Naive thymus-derived CD8-positive, alpha-beta T cell (primary cell): ENCODE measurements at places on chromosomes 3 and 15.

DNA sequence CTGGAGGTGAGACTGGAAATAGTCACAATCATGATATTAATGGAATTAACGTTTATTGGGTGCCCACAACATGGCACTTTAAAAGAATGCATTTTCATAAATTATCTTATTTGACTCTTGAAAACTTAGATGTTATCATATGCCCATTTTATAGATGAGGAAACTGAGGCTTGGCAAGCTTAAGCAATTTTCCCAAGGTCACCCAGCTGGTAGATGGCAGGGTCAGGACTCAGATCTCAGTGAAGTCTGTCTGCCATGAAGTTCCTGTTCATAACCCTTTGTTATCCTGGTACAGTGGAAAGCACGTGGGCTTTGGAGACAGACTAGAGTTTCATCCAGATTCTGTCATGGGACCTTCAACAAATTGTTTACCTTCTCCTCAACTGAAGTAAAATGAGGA lies 174.6 kb upstream of the NR2E3 start:
- no peak for DNase-seq

DNA sequence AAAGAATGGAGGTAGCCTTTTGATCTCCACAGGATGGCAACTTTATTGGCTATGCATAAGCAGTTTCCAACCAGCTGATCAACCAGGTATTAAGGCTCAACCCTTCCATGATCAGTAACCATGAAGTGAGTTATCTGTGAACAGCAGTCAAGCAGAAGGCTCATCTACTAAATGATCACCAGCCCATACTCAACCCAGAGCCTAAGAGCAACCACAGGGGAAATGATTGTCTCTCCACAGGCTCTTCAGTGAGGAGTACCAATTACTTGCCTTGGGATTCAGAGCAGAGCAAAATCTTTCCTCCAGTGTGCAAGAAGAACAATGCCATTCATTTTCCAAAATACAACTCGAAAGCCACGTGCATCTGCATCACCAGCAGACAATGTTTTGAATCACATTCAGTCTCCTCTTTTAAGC lies 754.8 kb downstream of the ROBO1 start:
- DNase-seq = no peak

DNA sequence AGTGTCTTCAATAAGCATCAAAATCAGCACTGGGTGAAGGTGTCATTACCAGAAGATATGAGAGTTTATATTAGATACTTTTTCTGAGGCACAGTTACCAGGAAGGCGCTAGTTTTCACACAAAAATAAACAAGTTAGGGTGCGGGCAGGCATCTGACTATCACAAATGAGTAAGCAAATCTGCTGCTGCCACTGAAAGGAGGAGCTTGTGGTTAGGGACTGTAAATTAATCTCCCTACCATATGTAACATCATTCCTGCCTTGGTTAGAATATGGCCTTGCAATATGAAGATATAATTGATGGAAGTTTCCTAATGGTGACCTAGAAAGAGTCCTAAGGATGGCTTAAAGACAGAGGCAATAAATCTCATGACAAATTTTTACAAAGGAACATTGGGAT lies 19.5 kb upstream of the EID1 start:
- no peak for DNase-seq

DNA sequence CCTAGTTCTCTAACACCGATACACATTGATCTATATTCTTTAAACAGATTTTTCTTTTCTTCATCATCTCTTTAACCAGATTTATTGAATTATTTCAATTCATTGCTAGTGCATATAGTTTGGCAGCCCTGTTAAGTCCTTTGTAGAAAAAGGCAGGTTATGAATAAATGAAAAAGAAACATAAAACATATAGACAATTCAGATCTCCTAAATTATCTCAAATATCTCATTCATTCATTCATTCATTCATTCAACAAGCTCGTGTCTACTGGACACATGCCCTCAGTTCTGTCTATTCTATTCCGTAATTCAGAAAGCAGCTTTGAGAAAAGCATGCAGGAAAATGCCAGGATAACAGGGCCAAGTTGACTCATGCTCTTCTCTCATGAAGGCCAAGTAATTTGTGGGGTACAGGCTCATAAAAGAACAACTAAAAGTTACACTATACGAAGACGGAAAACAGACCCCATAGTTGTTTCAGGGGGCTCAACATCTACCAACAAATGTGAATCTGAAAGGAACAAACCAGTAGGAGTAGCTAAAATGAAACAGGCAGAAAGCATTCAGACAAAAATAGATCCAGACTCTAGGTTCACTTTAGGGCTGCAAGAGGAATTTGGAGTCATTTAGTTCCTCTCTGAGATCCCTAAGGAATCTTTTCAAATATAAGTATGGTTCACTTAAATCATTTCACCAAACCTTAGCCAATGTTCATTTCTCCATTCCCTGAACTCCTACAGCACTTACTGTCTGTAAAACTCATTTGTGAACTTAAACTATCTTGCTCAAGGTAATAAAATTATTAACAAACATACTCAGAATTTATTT lies 7.5 kb downstream of the ZNF148 start:
- no peak for DNase-seq

DNA sequence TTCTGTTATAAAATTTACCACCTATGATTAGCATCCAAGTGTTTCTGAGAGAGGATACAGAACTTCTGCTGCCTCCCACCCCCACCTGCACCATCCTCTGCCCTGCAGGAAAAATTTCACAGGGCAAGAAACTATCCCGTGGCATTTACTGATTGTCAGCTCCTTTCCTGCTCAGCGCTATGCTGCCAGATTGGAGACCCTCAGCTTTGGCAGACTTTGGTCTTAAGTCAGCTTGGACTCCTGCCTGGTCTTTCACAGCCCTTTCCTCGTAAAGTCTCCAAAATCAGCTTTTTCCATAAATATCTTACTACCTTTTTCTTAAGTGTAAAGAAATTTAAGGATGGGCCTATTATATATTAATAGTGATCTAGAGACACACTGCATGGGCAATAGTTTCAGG lies 239.9 kb upstream of the ADAMTS9 start:
- DNase-seq = no peak

DNA sequence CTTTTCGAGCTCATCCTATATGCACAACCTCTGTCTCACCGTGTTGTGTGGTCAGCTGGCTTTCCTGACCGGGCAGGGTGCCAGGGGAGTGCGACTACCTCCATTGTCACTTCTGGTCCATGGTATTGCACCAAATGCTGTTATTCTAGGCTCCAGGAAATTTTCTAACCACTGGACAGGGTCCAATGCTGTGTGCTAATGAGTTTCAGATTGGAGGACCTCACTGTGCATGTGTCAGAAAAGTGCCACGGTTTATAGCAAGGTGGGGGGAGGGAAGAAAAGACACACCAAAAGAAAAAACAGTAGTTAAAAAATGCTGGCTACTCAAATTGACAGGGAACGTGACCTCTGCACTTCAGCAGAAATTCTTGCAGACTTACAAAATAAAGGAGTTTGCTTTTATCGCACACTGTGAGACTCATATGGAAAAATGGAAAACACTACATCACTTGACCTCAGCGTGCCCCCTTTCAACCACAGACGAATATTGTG lies 480.1 kb downstream of the FOXP1 start:
- DNase-seq = no peak

- DNase-seq = no peak
Measured at GRCh38 chr15:39756806-39757522, 25.7 kb downstream of the FSIP1 start.

DNA sequence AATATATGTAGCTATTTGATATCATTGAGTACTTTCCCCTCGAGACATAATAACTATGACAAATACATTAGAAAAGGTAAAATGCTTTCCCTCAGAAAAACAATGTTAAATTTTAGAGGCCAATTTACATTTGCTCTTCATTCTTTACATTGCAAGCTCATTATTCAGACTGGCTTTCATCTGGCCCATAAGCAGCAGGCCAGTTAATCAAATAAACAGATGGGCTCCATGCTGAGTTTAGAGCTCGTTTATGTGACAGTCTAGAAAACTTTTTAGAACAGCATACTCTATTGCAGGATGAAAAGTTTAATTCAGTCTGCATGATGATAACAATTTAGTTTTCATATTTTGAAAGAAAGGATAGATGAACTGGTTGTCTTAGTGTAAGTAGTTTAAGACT lies 150.6 kb downstream of the DUT start:
- DNase-seq = no peak

- DNase-seq = no peak
Measured at GRCh38 chr15:37124331-37124730, 24.0 kb upstream of the MEIS2 start.

DNA sequence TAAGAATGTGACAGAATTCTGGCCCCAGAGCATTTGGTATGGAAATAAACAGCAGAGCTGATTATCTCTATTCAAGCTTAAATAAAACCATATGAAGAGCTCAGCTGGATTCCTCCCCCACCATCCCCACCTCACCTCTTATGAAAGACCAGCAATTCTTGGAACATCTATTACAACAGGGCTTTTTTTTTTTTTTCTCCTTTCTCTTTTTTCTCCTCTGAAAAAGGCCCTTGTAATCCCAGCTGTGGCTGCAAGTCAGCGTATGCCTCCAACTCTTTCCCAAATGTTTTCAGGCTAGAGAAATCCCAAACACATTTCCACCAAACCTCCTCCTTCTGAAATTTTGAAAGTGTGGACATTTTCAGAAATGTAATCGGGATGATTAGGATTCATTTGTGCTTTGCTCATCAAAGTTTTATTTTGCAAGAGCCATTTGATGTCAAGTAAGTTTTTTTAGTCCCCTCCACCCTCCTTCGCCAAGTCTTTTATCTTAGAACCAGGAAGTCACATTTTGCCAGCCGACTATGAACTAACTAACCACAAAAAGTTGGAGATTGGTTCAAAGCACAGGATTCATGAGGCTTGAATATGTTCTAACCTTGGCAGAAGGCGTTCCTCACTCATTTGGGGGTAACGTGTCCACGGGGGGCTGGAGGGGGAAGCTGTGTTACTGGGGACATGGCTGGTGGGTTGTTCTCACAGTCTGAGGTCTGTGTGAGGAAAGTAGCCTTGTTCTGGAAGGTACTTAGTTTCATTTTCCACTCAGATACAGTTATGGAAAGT lies 142.0 kb upstream of the PDZRN3 start:
- no peak for DNase-seq

- DNase-seq = no peak
Measured at GRCh38 chr15:74137537-74137894, 7.1 kb downstream of the ISLR2 start.
